ENCODE measurements at places on chromosomes 1 and 21. TPM values are rescaled to one million over a fixed set of nuclear protein-coding genes. Genes with fewer than 3 reads are reported as not detected.

- no peak for DNase-seq
These were observed 629.0 kb downstream of the USP25 start for GRCh38 chr21:16358784-16359183.

DNA sequence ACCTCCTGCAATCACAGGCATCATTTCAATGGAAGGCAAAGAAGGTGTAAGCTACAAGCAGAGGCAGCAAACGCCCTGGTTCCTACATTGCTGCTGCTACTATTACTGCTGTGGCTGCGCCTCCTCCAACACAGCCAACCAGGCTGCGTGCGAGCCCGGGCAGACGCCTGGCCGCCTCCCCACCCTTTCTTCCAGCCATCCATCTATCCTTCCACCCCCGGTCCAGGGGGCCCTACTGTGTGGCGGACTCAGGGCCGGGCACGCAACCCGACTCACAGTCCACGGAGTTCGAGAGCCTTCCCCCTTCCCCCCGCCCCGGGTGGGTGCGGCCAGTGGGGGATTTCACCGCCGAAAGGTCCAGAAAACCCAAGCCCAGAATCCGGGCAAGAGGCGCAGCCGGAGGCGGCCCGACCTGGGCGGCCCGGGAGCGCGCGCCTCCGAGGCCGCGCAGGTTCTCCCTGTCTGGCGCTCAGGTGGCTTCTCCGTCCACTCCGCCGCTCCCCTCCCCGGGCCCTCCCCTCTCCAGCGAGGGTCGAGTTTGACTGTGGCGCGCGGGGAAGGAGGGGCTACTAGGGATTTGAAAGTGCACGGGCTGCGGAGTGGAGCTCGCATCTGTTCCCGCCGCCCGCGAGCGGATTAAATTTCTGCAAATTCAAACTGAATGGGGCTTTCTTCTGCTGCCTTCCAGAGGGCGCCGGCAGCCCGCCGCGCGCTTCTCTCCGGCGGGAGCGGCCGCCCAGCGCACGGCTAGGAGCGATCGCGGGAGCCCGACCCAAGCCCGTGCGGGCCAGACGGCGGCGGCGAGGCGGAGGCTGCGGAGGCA is at the start of gene HUNK:
TSS of gene HUNK (plus strand) at position 569 of the 823 bp plus-strand sequence. CDS start 655 bp downstream, outside the sequence.
- no peak for DNase-seq

- no peak for DNase-seq
These were observed 714.9 kb downstream of the ADGRL2 start for GRCh38 chr1:82515650-82516049.

DNA sequence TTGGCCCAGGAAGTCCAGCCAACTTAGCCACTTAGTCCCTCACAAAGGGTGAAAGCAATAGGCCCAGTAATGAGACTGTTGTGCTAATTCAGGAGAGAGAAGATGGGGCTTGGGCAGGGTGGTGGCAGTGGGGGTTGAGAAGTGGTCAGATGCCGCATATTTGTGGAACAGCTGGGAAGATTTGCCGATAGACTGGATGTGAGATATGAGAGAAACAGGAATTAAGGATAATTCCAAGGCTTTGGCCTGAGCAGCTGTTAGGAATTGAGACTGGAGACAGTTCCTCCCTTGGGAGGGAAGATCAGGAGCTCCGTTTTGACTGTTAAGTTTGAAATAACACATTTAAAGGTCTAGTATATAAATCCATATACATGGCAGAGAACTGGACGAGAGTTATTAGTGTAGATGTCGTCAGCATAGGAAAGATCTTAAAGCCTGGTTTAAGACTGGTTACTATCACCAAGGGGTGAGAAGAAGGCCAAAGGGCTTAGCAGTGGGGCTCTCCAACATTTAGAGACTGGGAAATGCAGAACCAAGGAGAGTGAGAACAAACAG is 323.7 kb upstream of the FAM78B start:
- no peak for DNase-seq

DNA sequence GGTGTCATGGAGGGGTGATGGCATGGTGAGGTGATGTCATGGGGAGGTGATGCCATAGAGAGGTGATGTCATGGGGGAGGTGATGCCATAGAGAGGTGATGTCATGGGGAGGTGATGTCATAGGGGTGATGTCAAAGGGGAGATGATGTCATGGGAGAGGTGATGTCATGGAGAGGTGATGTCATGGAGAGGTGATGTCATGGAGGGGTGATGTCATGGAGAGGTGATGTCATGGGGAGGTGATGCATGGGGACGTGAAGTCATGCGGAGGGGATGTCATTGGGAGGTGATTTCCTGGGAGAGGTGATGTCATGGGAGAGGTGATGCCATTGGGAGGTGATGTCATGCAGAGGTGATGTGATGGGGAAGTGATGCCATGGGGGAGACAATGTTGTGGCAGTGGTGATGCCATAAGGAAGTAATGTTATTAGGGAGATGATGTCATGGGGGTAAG is 92.1 kb upstream of the C1orf174 start:
- no peak for DNase-seq

DNA sequence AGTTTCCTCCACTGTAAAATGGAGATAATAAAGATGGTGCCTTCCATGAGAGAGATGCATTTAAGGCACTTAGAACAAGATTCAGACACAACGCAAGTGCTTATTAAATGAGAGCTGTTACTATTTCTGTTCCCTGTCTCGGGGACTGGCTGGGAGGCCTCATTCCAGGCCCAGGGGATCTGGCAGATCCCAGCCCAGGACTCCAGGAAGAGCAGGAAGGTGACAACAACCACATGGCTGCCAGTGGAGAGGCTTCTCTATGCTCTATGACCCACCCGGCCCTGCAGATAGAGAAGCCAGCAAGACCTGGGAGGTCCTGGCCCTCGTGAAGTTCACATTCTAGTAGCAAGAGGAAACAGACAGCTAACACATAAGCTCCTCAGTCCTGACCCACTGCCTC is 175.5 kb downstream of the ACTL8 start:
- no peak for DNase-seq

DNA sequence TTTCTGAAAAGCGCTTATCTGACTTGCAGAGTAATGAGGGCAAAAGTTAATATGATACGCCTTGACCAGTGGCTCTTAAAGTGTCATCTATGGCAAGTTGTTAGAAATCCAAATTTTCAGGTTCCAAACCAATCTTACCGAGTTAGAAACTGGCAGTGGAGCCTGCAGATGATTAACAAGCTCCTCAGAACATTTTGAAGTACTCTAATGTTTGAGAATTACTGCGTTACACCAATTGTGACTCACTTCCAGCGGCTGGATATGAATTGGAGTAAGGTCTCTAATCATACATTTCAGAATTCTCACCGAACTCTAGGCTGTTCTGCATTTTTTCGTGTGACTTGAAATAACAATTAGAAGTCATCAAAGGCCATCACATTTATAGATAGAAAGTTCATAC is 73.5 kb upstream of the TMPRSS15 start:
- no peak for DNase-seq

DNA sequence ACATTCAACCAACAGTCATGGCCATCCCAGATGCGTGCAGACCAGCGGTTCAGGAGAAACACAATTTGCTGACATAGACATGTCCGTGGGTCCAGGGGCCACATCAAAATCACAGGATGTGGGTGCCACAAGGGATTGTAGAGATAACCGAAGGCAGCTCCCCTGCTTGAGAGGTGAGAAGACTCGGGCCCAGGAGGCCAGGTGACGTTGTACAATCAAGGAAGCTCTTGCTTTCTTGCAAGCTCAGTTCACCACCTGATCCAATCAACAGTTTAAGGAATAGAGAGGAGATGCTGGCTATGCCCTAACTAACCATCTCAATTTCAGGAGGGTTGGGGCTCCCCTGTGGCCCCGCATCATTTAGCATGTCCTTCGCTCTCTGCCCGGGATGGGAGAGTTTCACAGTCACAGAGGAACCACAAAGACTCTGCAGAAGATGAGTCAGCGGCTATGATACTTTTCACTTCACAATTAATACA is 19.5 kb downstream of the UBASH3A start:
- no peak for DNase-seq

DNA sequence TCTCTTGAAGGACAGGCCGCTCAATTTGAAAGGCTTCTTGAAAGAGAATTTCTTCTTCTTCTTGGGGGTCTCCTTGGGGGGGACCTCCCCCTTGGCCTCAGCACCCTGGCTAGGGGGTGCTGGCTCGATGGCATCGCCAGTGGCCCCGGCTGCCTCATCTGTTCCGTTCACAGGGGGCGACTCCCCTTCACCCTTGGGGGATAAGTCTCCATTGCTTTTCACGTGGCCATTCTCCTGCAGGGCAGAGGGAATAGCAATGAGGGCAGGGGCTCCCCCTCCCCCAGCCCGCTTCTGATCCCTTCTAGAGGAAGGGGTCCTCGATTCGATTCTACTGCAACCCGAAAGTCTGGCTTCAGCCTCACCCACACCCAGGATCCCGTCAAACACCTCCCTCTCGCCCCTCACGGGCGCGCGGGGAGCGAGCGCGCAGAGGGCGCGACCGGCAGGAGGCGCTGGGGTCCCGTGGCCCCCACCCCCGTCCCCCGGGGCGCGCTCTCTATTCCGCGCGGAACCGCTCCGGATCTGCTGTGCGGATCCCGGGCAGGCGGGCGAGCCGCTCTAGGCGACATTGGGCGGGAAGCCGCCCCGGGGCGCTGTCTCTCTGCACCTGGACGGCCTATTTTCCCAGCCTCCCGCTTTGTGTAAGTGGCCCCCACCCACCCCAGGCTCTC is 1.0 kb downstream of the MARCKSL1 start:
- DNase-seq, result no peak

DNA sequence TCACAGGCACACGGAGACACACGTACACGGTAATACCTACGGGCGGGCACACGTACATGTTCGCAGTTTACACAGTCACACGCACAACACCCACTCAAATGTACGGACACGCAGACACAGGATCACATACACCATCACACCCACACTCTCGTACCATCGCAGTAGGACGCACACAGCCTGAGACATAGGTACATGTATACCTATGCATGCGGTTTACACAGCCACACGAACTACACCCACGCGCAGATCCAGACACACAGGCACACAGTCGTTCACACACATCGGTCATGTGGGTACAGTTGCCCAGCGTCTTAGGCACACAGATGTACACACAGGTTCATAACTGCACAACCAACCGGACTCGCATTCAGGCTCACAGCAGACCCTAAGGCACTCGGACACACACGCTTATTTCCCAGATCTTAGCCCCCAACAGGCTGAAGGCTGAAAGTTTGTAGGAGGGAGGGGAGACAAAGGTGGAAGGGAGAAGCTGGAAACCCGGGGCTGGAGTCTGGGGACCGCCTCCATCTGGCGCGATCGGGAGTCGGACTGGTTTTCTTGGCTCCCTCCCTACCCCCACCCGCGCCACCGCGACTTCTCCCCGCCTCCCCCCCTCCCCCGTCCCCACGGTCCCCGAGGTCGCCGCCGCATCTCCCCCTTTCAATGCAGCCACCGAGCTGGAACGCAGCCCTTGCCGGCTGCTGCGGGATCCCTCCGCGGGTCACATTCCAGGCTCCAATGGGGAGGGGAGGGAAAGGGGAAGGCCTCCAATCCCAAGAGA is 51.9 kb upstream of the SYNC start:
- DNase-seq, result no peak

DNA sequence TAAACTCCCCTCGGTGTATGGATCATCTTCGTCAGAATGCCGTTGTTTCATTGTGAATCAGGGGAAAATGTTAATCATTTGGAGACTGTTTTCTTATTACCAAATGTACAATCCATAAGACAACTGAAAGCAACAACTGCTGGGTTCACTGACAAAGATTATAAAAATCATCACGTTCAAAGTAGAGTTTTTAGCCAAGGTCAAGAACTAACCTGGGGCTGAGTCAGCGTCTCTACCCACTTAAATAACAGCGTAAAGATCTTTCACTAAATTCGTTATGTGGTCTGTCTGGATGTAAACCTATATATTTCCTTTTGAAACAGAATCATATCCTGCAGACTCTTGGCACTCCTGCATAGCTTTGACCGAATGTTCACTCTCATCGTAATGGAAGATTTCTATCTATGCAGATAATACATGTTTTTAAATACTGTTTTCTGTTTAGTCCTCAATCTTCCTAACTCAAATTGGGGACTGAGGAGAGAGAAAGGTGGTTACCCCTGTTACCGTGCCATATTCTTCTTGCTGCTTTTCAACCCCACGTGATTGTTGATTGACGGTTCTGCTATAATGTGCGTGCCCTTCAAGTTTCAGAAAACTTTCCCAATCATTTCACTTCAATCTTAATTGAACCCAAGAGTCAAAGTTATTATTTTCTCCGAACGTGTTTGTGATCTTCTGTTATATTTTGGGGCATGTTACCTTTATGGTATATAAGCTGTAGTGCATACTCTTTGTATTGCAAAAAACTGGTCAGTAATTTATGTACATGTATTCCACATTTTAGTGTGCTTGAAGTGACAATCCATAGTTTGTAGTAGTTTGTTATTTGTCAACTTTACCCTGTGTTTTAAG is 15.6 kb upstream of the NCMAP start:
- no peak for DNase-seq

- no peak for DNase-seq
These were observed 97.3 kb downstream of the GLIS1 start for GRCh38 chr1:53641481-53642214.

DNA sequence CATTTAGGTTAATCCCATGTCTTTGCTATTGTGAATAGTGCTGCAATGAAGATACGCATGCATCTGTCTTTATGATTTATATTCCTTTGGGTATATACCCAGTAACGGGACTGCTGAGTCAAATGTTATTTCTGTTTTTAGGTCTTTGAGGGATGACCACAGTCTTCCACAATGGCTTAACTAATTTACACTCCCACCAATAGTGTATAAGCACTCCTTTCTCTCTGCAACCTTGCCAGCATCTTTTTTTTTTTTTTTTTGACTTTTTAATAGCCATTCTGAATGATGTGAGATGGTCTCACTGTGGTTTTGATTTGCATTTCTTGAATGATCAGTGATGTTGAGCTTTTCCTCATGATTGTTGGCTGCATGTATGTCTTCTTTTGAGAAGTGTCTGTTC is 33.5 kb downstream of the ASH1L start:
- DNase-seq, result no peak

GRCh38 chr1:30229557-30229956 is 493.8 kb downstream of the MATN1 start:
- DNase-seq, result no peak

GRCh38 chr1:78255846-78256245 is 210.1 kb downstream of the GIPC2 start:
- DNase-seq, result no peak

DNA sequence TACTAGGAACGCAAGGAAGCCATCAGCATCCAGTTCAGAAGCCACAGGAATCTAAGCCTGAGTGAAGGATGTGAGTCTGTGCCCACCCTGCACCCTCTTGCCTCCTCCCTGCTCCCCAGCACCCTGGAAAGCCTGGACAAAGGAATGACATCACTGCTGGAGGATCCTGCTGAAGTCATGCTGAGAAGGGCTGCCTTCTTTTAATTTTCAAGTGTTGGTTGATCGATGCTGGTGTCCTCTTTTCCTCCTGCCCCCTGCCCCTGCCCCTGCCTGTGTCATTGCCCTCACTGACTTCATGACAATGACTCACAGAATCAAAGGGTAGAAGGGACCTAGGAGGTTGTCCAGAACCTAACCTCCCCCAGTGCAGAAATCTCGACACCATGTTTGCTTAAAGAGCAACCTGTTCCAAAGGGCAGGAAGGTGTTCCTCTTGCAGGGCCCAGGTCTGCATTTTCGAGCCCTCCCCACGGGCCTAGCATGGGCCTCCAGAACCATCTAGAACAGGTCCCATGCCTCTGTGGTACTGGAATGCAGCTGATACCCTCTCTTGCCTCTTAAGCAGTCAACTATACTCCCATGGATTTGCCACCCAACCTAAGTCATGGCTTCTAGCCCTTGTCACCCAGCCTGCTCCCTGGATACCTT is 9.6 kb downstream of the DHRS3 start:
- no peak for DNase-seq

- DNase-seq, result no peak
These were observed 13.5 kb downstream of the OSBPL9 start for GRCh38 chr1:51630393-51630792.

The DMBX1 gene
- total RNA-seq, result not detected

The RORC gene
- total RNA-seq, result not detected

The UMODL1 gene
- total RNA-seq, result 0.68 TPM

The RIPK4 gene
- 2.4 TPM for total RNA-seq

Measured in osteocyte (in vitro differentiated cells).